ENCODE measurements at places on chromosomes 16 and 17.

GRCh38 chr16:4350365-4350786, 745 bp downstream of the PAM16 start:
- DNase-seq: no peak

DNA sequence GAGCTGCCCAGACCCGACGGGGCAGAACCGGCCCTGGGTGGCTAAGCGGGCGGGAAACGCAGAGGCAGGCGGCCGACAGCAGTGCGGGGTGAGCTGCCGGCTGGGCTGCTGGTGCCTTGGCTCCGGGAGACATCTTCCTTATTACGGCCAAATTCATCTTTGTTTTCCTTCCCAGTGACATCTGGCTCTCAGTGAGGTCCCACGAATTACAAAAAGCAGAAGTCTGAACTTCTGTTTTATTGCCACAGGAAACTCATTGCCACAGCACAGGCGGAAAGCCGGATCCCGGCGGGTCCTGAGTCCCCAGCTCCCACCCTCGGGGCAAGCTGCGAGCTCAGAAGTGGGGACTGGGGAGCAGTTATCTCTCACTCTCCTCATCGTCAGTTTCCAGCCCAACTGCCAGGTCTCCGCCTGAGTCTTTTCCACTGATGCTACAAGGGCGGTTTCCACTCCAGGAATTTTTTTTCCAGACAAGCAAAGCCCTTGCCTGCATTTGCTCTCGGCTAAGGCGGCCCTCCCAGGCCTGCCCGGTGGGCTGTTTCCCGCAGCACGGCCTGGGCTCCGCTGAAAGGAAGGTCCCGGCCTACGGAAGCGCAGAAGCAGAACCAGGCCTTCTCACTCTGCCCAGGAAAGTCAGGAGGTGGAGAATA, 40.3 kb downstream of the CBFA2T3 start:
- DNase-seq: no peak

DNA sequence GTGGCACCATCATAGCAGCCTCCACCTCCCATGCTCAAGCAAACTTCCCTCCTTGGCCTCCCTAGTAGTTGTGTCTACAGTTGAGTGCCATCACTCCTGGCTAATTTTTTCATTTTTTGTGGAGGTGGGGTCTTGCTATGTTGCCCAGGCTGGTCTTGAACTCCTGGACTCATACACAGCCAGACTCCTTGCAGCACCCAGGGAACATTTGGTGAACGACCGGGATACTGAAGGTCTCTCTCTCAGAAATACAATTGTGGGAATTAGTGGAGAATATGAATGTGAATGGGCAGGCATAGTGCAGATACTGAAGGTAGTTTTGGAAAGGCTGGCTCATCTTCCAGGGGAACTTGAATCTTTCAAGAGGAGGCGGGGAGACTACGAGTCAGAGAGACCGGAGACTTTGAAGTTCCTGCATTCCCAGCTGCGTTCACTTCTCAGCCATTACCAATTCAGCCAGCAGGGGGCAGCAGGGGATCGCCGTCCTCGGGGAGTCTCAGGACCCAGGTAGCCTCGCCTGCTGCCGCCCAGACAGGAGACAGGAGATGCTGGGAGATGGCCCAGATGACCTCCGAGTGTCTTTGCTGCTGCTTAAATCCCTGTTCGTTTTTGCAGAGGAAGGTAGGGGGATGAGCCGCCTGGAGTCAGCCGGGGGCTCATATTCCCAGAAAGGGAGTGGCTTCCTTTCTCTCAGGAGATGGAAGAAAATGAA, 68.6 kb downstream of the HAPSTR1 start:
- no peak for DNase-seq

- no peak for DNase-seq
Observed at GRCh38 chr16:75566758-75567255, 628 bp downstream of the GABARAPL2 start.

- DNase-seq: no peak
Observed at GRCh38 chr17:32831223-32831622, 45.7 kb downstream of the MYO1D start.

- no peak for DNase-seq
Observed at GRCh38 chr16:23122144-23122543, 27.1 kb downstream of the USP31 start.

GRCh38 chr17:59791603-59792457, 84.4 kb downstream of the VMP1 start:
- no peak for DNase-seq

- DNase-seq: no peak
Observed at GRCh38 chr17:46157443-46158062, 35.7 kb downstream of the KANSL1 start.

GRCh38 chr16:30722443-30722842, 23.5 kb downstream of the SRCAP start:
- no peak for DNase-seq

DNA sequence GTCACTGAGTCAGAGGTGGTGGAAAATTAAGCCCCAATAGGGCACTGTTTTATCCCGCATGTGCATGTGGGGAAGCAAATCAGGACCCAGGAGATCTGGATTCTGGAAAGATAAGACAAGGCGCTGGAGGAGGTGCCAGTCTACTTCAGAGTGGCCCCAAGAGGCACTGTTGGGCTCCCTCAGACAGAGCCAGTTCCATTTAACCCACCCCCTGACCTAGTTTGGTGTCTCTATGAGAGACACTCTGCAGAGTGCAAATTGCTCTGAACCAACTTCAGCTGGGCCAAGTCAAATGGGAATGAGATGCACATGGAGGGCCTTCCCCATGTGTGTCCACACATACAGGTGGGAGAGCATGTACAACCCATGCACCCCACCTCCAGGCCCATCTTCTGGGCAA, 71.1 kb upstream of the MED9 start:
- DNase-seq: no peak

- no peak for DNase-seq
Observed at GRCh38 chr16:4395055-4395726, 21.2 kb downstream of the CORO7 start.

GRCh38 chr17:2068031-2068518, 13.2 kb downstream of the HIC1 start:
- no peak for DNase-seq
